ENCODE measurements at places on chromosomes 13 and 19.

GRCh38 chr13:98916403-98916802, 61.5 kb downstream of the DOCK9 start:
- no peak for DNase-seq

DNA sequence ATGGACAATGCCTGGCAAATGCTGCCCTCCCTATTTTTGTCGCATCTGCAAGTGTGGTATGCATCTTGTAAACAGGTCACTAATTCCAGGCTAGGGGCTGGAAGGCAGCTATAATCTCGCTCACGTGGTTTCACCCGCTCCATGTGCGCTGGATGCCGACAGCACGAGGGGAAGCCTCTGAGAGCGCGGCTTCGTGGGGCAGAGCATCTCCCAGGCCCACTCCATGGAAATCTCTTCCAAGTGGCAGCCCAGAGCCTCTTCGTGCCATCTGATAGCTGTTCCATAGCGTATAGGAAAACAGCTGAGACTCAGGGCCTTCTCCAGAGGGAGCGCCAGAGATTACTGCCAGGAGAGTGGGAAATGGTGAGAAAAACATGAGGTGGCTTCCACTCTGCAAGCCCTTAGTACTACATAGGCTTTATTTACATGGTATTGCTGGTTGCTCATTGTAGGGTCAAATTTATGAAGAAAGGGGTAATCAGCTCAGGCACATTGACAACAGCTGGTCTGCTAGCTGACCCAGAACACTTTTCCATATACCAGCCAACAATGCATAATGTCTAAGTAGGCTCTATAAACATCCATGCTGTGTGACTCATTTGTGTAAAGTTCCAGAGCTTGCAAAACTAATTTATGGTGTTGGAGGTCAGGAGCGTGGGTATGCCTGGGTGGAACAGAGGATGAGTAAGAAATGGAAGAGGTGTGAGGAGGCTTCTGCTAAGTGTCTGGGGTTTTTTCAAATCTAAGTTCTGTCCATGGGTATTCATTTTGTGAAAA, 165.2 kb downstream of the SHISA2 start:
- peak; percentile 23 for DNase-seq

DNA sequence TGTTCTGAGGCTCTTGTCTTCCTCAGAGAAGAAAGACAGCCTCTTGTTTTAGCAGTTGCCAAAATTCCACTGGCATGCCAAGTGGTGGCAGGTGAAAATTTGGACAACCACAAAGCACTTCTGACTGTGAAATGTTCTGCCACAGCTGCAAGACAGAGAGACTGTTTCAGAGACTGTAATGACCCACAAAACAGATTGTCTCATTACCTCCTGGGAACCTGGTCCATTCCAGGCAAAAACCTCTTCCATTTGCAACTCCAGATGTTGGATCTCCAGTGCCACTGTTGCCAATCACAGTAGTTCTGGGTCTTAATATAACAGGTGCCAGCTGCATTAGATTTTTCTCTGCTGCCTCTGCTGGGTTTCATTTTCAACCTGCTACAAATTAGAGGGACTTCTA, 911.5 kb downstream of the UQCRFS1 start:
- no peak for DNase-seq

- peak; percentile 81 for DNase-seq
These were observed at the start of gene VASP for GRCh38 chr19:45506989-45507871. Gene VASP, plus strand, starts transcription at chr19:45507479. Its CDS starts 293 bp downstream, at chr19:45507772.

DNA sequence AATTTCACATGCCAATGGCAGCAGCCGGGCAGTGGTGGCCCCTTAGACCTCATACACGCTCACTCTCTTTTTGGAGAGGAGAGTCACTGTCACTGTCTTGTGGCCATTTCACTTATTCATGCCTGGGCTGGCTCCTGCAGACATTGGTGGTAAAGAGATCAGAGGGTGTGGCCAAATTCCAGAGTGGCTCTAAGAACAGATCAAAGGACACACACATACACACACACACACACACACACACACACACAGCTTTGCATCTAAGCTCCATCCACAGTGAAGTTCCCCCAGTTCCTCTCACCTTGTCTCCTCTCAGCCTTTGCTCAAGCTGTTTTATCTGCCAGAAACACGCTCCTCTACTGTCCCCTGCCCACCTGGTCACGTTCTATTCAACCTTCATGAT, 46.5 kb upstream of the KPNA3 start:
- DNase-seq, result no peak

DNA sequence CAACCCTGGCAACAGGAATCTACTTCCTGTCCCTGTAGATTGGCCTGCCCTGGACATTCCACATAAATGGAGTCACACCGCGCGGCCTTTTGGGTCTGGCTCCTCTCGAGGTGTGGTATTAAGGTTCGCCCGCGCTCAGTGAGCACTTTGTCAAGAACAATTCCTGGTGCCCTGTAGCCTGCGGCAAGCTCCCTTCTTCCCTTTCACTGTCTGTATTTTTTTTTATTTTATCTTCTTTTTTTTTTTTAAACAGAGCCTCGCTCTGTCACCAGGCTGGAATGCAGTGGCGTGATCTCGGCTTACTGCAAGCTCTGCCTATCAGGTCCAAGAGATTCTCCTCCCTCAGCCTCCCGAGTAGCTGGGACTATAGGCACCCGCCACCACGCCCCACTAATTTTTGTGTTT, 28.3 kb downstream of the PEX11G start:
- no peak for DNase-seq

- DNase-seq, result no peak
These were observed 61.8 kb downstream of the RAB20 start for GRCh38 chr13:110499621-110500281.

DNA sequence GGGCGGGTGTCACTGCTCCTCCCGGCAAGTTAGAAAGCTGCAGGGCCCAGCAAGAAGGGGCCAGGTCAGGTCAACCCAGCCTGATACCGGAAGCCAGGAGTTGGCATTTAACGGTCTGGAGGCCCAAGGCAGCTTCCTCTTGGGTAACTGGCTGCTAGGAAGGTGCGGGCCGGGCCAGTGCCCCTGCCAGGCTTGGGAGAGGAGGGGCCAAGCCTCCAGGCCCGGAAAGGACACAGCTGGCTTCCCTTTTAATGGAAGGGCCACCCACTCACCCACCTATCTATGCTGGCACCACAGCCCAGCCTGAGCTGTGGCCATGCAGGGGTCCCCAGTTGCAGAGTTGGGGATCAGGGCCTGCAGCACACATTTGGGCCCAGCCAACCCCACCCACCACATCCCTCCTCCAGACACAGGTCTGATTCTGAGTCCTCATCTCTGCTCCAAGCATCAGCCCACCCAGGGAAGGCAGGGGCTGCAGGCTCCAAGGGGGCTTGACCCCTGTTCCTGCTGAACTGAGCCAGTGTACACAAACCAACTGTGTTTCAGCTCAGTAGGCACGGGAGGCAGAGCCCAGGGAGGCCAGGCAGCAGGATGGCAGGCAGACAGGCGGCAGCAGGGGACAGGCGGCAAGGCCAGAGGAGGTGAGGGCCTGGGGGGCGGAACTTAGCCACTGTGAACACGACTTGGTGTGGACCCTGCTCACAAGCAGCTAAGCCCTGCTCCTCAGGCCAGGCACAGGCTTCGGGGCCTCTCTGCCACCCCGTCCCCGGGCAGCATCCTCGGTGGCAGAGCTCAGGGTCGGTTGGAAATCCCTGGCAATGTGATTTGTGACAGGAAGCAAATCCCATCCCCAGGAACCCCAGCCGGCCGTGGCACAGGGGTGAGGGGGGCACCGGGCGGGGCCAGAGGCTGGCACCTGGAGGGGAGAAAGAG, 40.8 kb downstream of the ZSWIM4 start:
- DNase-seq, result no peak

GRCh38 chr13:39963612-39964011, 308.1 kb downstream of the COG6 start:
- no peak for DNase-seq

DNA sequence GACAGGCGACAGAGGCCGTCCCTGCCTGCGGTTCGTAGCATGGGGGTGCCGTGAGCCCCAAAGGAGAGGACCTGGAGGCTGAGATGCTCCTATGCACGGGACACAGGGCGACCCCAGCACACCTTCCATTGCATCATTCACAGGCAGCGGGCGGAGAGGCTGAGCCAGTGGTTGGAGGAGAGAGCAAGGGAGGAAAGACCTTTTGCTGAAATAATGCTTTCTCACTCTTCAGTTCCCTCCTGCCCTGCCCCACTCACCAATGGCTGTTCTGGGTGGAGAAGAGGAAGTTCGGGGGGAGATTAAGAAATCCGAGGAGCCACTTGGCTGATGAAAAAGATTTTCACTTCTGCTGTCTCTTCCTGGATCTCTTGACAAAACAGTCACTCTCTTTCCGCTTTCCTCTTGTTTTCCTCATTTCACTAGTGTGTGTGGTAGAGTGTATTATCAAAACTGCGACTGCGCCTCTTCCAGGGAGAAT, at the start of gene NLRP12:
Gene NLRP12, minus strand, starts transcription at position 181 of the 478 bp plus-strand sequence. Its CDS starts 140 bp downstream, at position 41.
- DNase-seq, result no peak

DNA sequence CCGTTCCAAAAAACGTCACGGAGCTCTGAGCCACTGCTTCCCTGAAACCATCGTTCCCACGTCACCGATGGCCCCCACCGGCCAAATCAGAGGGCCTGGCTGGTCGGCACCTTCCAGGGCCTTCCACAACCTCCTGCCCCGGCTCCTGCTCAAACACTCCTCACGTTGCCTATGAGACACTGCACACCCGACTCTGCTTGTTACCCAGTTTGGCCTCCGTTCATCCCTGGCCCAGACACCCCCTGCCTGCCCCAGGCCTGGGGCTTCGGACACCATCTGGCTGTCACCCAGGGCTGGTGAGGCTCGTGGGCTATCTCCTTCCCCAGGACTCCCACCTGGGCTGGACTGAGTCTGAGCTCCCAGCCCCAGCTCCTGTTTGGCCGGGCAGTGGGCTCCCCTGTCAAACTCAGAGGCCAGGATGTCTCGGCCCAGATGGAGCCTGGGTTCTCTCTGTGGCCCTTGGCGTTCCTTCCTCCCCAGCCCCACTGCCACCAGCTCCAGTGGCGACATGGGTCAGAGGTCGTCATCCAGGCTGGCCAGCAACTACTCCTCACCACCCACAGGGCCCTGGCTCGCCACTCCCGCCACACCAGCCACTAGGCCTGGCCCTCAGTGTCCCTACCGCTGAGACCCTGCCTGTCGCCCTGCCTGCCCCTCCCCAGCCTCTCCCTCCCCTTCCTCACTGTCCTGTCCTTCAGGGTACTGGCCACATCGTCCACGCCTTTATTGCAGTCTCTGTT, 17.7 kb downstream of the CERS1 start:
- no peak for DNase-seq

DNA sequence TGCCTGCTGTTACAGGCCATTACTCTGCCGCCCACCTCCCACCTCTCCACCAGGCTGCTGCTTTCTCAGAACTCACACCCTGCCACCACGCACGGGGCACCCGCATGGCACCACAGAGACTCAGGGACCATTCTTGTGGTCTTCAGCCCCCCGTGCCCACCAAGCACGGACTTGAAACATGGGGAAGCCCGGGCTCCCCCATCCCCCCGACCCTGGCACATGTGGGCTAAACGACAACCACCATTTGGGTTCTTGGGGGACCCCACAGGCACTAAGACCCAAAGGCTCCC, 23.1 kb upstream of the TINCR start:
- no peak for DNase-seq

- DNase-seq, result no peak
These were observed 235.1 kb downstream of the UQCRFS1 start for GRCh38 chr19:28977826-28978225.

DNA sequence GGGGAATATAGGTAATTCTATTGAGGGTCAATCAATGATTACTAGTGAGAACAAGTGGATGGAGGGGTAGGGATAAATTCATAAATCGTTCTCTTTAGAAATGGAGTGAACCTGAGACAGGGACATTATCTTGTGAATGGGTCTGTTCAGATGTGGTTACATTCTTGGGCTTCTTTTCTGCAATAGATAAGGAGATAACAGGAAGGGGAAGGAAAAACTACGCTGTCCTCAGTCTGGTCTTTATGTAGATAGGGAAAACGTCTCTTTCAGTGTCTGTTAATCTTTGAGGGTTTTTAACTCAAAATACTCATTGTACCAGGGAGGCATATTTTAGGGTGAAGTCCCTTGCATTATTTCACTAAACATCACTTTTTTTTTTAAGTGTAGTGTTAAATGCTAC, 266.7 kb upstream of the MAB21L1 start:
- DNase-seq, result no peak

GRCh38 chr19:33699754-33700407, 78.1 kb downstream of the CHST8 start:
- DNase-seq, result no peak

DNA sequence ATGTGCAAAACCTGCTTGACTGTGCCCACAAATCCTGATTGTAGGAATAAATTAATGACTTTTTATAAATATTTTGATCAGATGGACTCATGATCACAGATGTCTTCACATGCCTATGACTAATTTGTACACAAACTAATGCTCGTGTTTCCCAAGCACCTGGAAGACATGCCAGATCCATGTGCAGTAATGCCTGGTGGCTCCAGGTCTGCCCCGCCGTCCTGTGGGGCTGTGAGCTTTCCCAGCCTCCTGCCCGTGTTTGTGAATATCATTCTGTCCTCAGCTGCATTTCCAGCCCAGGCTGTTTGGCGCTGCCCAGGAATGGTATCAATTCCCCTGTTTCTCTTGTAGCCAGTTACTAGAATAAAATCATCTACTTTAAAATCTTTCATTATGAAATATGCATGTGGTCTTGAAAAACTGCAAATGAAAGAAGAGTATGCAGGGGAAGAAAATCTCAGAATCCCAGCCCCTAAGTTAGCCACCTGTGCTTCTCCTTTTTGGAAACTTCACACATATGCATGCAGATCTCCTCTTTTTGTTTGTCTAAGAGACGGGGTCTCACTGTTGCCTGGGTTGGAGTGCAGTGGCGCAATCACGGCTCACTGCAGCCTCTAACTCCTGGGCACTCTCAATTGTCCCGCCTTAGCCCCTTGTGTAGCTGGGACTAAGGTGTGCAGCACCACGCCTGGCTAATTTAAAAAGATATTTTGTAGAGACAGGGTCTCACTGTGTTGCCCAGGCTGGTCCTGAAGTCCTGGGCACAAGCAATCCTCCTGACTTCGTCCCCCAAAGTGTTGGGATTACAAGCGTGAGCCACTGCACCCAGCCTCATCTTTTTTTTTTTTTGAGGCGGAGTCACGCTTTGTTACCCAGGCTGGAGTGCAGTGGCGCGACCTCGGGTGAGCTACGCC, 6.2 kb downstream of the RPL28 start:
- DNase-seq, result no peak

- no peak for DNase-seq
These were observed 141.6 kb downstream of the RXFP2 start for GRCh38 chr13:31880851-31881494.

DNA sequence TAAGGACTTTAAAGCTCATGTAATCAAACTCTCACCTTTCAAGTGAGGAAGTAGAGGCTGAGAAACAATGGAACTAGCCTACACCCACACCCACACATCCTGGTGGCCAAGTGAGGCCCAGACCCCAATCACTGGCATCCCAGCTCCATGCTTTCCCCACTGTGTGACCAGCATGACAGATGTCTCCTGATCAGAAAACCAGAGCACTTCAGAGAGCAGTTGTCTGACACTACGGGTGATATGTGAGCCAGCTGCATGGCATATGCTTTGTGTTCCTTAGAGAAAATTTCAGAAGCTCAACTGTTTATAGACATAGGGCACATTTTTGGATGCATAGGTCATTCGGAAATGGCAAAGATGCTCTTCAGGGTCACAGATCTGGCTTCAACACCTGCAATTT, 315.2 kb downstream of the NDFIP2 start:
- DNase-seq, result no peak

GRCh38 chr13:46168783-46169182, 13.2 kb downstream of the LCP1 start:
- DNase-seq, result no peak

- DNase-seq, result no peak
These were observed 1.2 kb downstream of the UTP14C start for GRCh38 chr13:52025475-52026245.
